ENCODE measurements at places on chromosomes 5 and 9. TPM values are rescaled to one million over a fixed set of nuclear protein-coding genes. Genes with fewer than 3 reads are reported as not detected.

STKLD1 gene
- total RNA-seq = 0.95 TPM

CD74 gene
- total RNA-seq = 0.94 TPM

ASPN gene
- total RNA-seq = 11.2 TPM

ELAVL2 gene
- under 0.01 TPM for total RNA-seq

SMC2 gene
- 9.6 TPM for total RNA-seq

GCNT4 gene
- total RNA-seq = 0.16 TPM

SAXO1 gene
- total RNA-seq = 0.09 TPM

RETREG1 gene
- total RNA-seq = not detected

LRRTM2 gene
- 3.5 TPM for total RNA-seq

GDNF gene
- 0.32 TPM for total RNA-seq

NSA2 gene
- total RNA-seq = 97.4 TPM

NEURL1B gene
- total RNA-seq = 0.47 TPM

TLX3 gene
- not detected for total RNA-seq

DHX29 gene
- 32.8 TPM for total RNA-seq

TESK1 gene
- total RNA-seq = 11.9 TPM

KCNMB1 gene
- total RNA-seq = not detected

GNA14 gene
- 0.16 TPM for total RNA-seq

PCDHGA8 gene
- total RNA-seq = 4.4 TPM
